Activated CD4-positive, alpha-beta memory T cell treated with anti-CD3 and anti-CD28 coated beads, Interleukin-2, amount 10 ng/mL, durations not matched to agents 7 days and 5 days (primary cell): ENCODE measurements at places on chromosomes 6 and 20. TPM values are rescaled to one million over a fixed set of nuclear protein-coding genes. Genes with fewer than 3 reads are reported as not detected.

COL9A3 gene
- total RNA-seq, result not detected

L3MBTL1 gene
- total RNA-seq, result 7.4 TPM

VPS52 gene
- total RNA-seq, result 59.7 TPM

UBE2C gene
- total RNA-seq, result 170 TPM

MYT1 gene
- total RNA-seq, result not detected

MAPK13 gene
- total RNA-seq, result 53.7 TPM

DEFB124 gene
- not detected for total RNA-seq

FNDC11 gene
- 0.20 TPM for total RNA-seq

NKX2-2 gene
- not detected for total RNA-seq

GSTA1 gene
- total RNA-seq, result not detected

SLC17A9 gene
- total RNA-seq, result 4.7 TPM

DNMT3B gene
- 2.2 TPM for total RNA-seq

MUC22 gene
- not detected for total RNA-seq
